ENCODE measurements at places on chromosomes 4 and X. TPM values are rescaled to one million over a fixed set of nuclear protein-coding genes. Genes with fewer than 3 reads are reported as not detected.

DNA sequence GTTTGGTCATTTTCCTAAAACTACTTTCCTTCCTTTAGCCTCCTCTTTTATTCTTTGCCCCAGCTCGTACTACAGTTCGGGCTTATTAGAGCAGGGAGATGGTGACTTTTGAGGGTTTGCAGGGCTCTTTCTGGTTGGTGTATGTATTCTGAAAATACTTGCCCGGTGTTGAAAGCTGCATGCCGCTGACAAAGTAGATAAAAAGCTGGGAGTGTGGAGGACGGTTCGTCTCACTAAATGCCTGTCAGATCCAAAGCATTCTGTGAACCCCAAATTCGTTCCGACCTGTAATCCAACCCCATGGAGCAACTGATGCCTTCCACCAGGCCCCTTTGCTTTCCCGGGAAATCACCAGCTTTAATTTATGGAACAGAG lies 19.2 kb downstream of the TRIM2 start:
- DNase-seq = no peak

DNA sequence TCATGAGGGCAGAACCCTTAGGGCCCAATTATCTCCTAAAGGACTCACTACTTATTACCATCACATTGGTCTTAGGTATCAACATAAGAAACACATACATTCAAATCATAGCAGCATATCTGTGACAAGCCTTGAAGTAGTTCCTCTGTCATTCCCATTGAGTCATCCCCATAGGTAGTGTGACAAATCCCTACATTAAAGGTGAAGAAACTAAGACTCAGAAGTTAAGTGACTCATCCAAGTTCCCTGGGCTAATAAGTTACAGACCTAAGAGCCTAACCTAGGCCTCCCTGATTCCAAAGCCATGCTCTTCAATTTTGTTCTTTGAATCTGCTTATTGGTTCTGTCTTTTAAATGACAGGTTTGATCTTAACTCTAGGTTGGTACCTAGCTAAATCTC lies 58.2 kb downstream of the CD38 start:
- no peak for DNase-seq

KCNIP4 gene
- not detected for total RNA-seq

DNA sequence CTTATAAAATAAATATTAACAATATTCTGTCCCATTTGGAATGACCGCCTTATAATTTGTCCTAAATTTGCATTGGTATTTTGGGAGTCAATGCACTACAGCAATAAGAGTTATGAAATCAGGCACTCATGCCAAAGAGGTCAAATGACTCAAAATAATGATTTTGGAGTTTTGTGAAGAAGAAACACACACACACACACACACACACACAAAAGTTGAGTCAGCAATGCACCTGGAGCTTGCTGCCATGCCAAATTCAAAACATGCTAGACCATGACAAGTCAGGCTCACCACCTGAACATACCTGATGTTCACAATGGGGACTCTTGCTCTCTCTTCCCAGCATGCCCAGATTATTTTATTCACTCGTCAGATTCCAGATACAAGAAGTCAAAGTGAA lies 56.7 kb downstream of the PROM1 start:
- no peak for DNase-seq

FAM156A gene
- total RNA-seq = 18.2 TPM

GRCh38 chr4:75895744-75896314 lies 6.4 kb downstream of the PPEF2 start:
- DNase-seq = peak; percentile 35

- DNase-seq = peak; percentile 86
Measured at GRCh38 chr4:111641813-111642579, 503.3 kb upstream of the FAM241A start.

- no peak for DNase-seq
Measured at GRCh38 chr4:13860126-13860525, 232.6 kb upstream of the BOD1L1 start.

GPC3 gene
- not detected for total RNA-seq

HADH gene
- 22.1 TPM for total RNA-seq

- no peak for DNase-seq
Measured at GRCh38 chrX:115177932-115178331, 11.3 kb upstream of the RBMXL3 start.

GRCh38 chr4:161002386-161002785 lies 1161.4 kb downstream of the FSTL5 start:
- DNase-seq = no peak

CT55 gene
- total RNA-seq = not detected

All from endothelial cell of umbilical vein (primary cell).